ENCODE measurements at places on chromosomes 11 and 22. TPM values are rescaled to one million over a fixed set of nuclear protein-coding genes. Genes with fewer than 3 reads are reported as not detected.

DNA sequence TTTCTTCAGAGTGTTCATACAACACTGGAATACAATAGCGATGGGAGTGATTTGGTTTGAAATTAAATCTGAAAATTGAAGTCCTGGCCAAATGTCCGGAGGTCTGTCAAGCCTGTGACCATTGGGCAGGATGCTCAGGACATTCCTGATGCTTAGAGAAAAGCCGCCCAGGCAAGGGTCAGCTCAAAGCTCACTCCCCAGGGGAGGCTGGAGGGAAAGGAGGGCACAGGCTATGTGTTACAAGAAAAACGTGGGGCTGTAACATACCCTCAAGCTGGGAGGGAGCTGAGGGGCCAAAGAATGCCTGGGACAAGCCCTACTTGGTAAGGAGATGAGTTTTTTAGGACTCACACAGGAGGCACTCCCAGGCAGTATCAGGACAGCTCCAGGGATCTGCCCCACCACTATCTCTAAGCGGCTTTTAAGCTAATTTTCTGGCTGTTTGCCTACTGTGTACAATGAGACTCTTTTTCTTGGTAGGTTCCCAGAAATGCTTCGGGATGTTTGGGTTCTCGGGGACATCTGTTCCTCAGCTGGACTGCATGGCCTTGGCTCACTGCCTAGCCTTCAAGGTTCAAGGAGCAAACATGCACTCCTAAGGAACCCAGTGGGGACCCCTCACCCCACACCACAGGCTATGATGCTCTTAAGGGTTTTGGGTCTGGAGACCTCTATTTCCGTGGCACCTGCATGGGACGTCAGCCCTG lies 500.1 kb downstream of the BRD1 start:
- no peak overlapping the region for H3K27ac ChIP-seq
- H3K27me3 ChIP-seq, result no peaks in the 10 kb centered on the region
- no peaks in the 10 kb centered on the region for H3K4me1 ChIP-seq
- DNase-seq, result no peak
- H3K36me3 ChIP-seq, result no peaks in the 10 kb centered on the region

GRCh38 chr11:63791495-63792167 lies 21.6 kb upstream of the SPINDOC start:
- H3K4me1 ChIP-seq, result no peaks in the 10 kb centered on the region
- H3K27me3 ChIP-seq, result no peaks in the 10 kb centered on the region
- no peak overlapping the region for H3K27ac ChIP-seq
- DNase-seq, result no peak
- H3K4me3 ChIP-seq, result no peak overlapping the region

DNA sequence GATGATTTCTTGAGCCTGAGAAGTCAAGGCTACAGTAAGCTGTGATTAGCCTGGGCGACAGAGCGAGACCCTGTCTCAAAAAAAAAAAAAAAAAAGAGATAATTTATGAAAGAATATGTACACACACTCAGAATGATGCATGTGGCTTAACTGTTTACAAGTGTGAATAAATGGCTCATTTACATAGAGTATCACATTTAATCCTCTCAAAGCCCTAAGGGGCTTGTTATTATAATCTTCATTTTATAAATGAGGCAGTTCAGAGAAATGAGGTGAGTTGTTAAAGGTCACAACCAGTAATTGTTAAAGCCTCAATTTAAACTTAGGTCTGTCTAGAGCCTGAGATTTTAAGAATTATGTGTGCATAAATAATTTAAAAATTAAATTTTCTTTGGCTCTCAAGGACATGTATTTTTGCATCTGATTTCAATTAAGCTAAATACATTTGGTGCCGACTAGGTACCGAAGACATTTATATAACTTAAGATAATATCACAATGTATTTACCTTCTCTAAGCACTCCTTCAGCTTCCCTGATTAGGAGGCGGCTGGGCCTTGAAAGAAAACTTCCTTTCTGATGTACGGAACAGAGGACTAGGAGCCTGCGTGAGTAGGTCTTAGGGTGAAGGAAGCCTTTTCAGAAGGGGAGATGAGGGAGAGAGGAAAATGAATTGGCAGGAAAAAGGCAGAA lies 28.5 kb upstream of the DDX6 start:
- 0 out of 2 replicates have a peak, but pooled peaks cover 3% of the 10 kb centered on the region for H3K4me1 ChIP-seq
- H3K27me3 ChIP-seq, result no peaks in the 10 kb centered on the region
- DNase-seq, result no peak
- H3K36me3 ChIP-seq, result no peaks in the 10 kb centered on the region

DNA sequence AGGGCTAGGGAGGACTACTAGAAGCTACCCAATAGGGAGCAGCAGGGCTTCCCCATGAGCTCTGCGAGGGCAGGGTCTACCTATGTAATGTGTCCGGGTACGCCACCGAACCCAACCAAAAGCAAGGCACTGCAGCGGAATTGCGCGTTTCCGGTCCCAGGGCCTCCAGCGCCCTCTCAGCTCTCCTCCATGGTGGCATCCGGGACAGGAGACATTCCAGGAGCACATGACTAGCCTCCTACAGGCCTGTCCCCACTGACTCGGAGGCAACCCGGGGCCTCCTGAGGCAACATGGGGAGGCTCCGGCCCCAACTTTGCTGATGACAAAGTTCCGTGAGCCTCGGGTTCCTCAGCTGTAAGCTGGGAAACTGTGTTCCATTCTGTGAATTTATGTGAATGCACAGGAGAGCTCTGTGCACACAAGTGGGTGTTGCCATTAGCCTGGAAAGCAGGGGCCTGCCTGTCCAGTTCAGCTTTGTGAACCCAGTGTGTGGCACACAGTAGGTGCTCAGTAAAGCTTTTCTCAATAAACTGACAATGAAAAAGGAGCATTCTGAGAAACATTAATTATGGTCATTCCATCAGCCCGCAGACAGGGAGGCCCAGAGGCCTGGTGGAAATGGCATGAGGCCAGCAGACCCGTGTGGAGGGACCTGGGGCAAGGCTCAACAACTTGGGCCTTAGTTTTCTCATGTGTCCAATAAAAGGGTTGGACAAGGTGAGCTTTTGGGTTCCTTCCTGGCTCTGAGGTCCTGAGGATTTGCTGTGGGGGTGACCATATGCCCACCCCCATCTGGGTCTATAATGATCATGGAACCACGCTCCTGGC lies 50.3 kb downstream of the CHRDL2 start:
- DNase-seq, result no peak
- no peak overlapping the region for H3K4me3 ChIP-seq
- peaks cover 11% of the 10 kb centered on the region for H3K27me3 ChIP-seq
- H3K27ac ChIP-seq, result no peak overlapping the region

KRTAP5-8 gene
- not detected for polyA plus RNA-seq

APBB1 gene
- 10.6 TPM for polyA plus RNA-seq

DNA sequence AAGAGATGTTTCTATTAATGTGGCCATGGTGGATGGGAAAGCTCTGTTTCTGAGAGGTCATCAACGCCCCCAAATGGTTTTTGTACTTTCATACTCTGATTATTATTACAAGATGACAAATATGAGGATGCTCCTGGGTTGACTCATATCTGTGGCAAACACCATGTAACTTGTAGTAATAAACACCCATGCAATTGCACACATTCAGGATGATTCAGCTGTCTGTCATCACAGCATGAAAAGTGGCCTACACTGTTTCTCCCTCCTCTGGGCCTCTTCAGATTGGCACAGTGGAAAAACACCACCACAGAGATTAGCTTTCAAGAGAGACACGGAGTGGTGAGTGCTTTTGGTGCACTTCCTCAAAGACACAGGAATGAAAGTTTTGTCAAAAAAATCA lies 85.4 kb downstream of the MTNR1B start:
- H3K27me3 ChIP-seq, result no peaks in the 10 kb centered on the region
- H3K27ac ChIP-seq, result no peak overlapping the region
- no peaks in the 10 kb centered on the region for H3K4me1 ChIP-seq
- no peak for DNase-seq

- H3K4me1 ChIP-seq, result peaks cover 5% of the 10 kb centered on the region
- no peak for DNase-seq
- no peaks in the 10 kb centered on the region for H3K36me3 ChIP-seq
These were observed 1.6 kb downstream of the NFAM1 start for GRCh38 chr22:42430528-42431125.

B3GAT1 gene
- polyA plus RNA-seq, result 4.8 TPM

- no peaks in the 10 kb centered on the region for H3K27me3 ChIP-seq
- peak; percentile 51 for DNase-seq
- H3K4me3 ChIP-seq, result peak overlapping the region; percentile 12
- peaks cover 29% of the 10 kb centered on the region for H3K4me1 ChIP-seq
- peak overlapping the region; percentile 85 for H3K27ac ChIP-seq
These were observed 25.7 kb upstream of the CRTAM start for GRCh38 chr11:122812638-122813037.
